ENCODE measurements at places on chromosomes 5 and 9.

DNA sequence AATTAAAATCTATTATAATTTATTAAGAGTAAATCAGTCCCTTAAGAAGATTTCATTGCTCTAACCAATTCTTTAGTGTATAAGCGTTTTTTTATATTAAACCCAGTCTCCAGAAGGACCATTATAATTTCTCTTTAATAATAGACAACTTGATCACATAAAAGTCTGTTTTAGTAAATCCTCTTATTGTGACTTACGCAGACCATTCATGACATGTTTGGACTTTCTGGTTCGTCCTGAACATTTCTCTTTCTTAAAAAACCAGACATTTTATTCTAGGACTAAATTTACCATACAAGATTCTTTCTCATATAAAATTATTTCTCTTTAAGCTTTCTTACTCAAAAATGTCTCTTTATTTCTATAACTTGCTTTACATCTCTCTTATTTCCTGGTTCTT, 196.2 kb upstream of the RAI14 start:
- no peak for DNase-seq

DNA sequence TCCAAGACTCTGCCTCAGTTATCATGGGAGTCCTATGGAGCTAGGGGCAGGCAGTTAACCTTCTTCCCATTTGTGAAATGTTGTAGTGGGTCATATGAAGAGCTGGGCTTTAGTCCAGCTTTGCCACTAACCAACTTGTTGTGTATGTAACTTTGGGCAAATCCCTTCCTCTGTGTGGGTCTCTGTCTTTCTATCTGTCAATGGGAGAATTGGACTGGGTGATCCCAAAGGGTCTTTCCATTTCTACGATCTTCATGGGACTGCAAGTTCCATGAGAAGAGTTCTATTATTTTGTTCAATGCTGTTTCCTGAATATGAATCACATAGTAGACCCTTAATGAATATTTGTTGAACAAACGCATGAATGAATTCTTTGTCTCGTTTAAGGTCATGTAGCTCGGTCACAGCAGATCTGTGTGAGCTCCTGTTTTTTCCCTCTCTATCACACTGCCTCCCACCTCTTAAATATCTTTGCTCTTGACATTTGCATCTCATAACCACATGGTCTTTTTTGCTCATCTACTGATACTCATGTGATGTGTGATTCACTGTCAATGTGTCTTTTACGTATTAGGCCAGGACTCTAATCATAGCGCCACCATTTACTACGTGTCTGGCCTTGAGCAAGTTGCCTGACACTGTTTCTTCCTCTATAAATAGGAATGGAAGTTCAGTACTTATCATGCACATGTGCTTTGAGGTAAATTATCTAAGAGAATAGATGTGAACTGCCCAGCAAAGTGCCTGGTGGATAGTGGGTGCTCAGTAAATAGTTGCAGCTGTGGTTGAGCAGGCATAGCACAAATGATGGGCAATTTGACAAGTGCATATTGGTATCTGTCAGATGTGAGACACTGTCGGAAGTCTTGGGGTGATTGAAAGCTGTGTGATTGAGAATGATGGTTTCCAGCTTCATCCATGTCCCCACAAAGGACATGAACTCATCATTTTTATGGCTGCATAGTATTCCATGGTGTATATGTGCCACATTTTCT, 37.4 kb downstream of the PTTG1 start:
- no peak for DNase-seq

GRCh38 chr5:123807177-123807945, 295.4 kb downstream of the CSNK1G3 start:
- DNase-seq: no peak

GRCh38 chr5:31078956-31079355, 114.5 kb upstream of the CDH6 start:
- DNase-seq: no peak

GRCh38 chr5:58455066-58455465, 4.8 kb downstream of the PLK2 start:
- DNase-seq: no peak

- DNase-seq: no peak
These were observed 37.2 kb downstream of the GOLM1 start for GRCh38 chr9:86061972-86062739.

DNA sequence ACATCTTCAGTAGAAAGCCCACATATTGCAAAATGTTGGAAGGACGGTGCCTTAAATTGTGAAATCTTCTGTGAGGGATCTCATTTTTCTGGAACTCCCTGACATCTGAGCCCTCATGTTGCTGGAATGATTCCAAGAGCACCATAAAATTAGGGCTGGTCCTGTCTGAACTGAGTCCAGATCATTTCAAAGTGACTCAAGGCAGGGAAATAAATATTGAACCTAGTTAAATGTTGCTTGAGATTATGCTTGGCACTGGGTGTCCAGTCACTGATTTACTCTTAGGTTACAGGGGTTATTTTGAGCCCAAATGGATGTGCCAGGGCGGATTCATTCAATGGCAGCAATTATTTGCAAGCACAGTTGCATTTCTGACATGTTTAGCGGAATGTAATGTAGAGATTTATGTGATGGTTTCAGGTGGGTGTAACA, 437.0 kb downstream of the PIK3R1 start:
- DNase-seq: no peak

DNA sequence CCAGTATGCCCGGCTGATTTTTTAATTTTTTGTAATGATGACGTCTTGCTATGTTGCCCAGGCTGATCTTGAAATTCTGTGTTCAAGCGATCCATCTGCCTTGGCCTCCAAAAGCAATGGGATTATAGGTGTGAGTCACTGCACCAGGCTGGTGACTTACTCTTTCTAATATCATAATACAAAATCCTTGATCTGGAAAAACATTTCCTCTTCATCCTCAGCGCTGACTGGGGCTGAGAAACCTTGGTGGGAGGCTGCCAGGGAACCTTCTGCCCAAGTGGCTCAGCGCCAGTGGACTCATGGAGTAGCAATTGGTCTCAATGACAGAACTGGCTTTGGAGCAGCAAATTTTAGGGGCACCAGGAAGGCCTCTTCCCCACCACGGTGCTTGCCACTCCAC, 17.5 kb upstream of the SEMA4D start:
- DNase-seq: no peak

DNA sequence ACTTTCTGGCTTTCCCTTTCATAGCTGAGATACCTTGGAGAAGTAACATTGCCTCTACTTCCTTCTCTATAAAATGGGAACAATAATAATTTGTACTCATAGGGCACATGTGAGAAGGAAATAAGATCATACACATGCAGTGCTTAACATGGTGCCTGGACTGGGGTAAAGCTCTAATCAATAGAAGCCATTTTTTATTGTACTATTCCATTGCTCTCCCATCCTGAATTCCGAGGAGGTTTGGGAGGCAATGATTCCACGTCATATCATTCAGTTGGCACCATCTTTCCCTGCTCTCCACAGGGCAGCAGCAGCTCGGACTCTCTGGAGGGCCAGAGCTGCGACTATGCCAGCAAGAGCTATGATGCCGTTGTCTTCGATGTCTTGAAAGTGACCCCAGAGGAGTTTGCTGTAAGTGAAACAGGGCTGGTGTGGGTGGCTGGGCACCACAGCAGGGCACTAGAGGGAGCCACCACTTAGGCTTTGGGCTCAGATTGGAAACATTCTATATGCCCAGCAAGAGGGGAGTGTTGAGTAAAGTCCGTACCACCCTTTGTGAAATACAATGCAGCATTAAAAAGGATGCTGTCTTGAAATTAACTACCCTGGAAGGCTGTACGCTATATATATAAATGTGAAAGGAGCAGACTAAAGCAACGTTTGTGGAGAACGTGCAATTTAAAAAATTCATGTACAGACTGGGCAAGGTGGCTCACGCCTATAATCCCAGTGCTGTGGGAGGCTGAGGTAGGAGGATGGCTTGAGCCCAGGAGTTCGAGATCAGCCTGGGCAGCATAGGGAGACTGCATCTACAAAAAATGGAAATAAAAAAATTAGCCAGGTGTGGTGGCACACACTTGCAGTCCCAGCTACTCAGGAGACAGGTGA, 51.2 kb downstream of the RALGPS1 start:
- peak; percentile 21 for DNase-seq

DNA sequence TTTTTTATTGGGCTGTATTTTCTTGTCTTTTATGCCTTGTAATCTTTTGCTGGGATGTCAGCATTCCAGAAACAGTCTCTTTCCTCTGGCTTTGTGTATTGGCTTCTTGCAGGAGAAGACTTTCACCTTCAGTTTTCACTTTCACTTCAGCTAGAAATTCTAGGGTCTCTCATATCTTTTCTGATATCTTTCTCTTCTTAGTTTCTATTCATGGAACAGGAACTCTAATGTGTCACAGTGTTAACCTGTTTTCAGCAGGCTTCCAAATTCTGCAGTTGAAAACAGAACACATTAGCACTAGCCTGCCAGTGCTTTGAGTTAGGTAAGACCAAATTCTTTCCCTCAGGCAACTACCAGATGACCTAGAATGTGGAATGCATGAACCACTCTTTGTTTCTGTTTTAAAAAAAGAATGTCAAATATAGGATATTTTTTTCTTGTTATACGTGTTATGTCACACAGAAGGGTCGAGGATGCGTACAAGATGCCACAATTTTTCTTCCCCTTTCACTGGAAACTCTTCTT, 164.7 kb downstream of the TUSC1 start:
- DNase-seq: no peak

DNA sequence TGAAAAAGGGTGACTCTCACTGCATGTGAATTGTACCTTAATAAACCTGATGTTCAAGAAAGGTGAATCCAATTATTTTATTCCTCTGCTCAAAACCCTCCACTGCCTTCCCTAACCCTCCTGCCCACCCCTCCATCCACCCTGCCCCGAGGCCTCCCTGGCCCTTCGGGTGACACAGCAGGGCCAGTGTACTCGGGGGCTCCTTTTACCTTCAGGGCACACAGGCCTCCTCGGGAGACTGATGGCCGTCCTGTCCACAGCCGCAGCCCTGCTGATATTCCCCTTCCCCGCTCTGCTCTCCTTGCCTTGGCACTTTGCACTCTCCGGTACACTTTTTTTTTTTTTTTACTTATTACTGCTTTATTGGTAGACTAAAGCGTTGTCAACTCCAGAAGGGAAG, 234.0 kb downstream of the CACNA1B start:
- no peak for DNase-seq

- no peak for DNase-seq
These were observed 57.8 kb upstream of the PHYKPL start for GRCh38 chr5:178290376-178290775.

DNA sequence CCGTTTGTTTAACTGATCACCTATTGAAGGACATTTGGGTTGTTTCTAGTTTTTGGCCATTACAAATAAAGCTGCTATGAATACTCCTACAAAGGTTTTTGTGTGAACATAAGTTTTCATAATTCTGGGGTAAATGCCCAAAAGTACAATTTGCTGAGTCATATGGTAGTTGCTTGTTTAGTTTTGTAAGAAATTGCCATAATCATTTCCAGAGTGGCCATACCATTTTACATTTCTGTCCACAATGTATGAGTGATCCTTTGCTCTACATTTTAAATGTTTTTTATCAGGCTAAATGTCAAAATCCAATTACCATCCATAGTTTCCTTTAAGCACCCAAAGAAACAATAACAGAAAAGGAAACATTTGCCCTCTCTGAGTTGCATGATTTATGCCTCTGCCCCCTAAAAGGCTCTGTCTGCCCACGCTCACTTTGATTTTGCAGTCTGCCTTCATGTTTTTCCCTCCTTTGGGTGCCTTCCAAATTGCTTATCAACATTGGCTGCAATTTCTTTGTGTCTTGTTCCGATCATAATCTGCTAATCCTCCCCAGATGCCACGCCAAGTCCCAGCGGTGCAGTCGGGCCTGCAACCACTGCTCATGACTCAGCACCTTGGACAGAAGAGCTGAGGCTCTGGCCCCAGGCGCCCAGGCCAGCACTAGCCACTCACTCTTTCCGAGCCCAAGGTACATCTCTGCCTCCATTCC, 339.2 kb downstream of the PIK3R1 start:
- DNase-seq: no peak
